ENCODE measurements at places on chromosomes 11 and 22.
A peak's percentile ranks its signal among the peaks of the same experiment; 100 is the strongest.

- no peaks in the 10 kb centered on the region for H3K4me1 ChIP-seq
- H3K36me3 ChIP-seq, result no peaks in the 10 kb centered on the region
- H3K4me3 ChIP-seq, result no peak overlapping the region
- no peaks in the 10 kb centered on the region for H3K27me3 ChIP-seq
- no peak overlapping the region for H3K27ac ChIP-seq
These were observed 44.4 kb upstream of the KCNQ1OT1 start for GRCh38 chr11:2744166-2744565.

GRCh38 chr11:8870411-8871170 lies 40.4 kb upstream of the AKIP1 start:
- DNase-seq, result no peak
- no peaks in the 10 kb centered on the region for H3K36me3 ChIP-seq
- peak overlapping the region; percentile 48 for H3K27ac ChIP-seq
- H3K4me1 ChIP-seq, result peaks cover 3% of the 10 kb centered on the region
- no peaks in the 10 kb centered on the region for H3K27me3 ChIP-seq
- H3K4me3 ChIP-seq, result peak overlapping the region; percentile 76

DNA sequence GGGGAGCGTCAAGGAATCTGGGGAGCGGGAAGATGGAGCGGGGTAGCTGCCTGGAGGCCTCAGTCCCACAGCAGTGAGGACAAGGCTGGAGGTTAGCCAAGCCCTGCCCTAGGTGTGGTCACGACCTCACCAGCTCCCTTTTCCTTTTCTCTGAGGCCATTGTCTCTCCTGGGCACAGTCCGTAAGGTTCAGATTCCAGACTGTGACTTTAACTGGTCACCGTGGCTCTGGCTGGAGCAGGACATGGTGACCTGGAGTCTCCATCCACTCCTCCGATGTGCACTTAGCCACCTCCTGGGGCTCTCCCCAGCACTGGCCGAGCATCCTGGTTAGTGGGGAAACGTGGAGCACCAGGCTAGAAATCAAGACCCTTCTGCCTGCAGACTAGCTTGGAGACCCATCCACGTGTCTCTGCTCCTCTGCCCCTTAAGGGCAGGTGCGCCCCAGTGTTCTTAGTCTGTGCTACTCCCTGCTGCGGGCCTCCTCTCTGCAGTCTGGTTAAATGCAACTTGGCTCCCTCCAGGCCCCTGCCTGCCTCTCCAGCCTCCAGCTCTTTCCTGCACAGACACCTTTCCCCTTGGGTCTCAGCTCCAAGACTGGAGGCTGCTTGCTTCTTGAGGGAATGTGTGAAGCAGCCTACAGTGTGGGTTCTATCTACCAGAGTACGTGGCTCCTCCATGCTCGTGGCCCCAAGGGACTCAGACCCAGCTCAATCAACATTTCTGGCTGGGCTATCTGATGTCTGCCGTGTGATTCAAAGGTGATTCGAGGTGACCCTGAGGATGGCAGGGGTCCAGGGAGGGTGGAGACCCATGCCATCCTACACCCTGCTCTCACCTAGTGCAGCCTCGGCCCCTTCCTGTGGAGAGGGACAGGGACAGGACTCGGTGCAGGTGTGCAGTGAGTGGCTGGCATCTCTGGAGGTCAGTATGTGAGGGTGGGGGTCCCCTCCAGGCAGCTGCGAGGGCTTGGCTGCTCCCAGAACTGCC lies 5.2 kb downstream of the SLC25A1 start:
- H3K4me3 ChIP-seq, result no peak overlapping the region
- H3K36me3 ChIP-seq, result no peaks in the 10 kb centered on the region
- peaks cover 11% of the 10 kb centered on the region for H3K27me3 ChIP-seq

- no peak overlapping the region for H3K27ac ChIP-seq
- no peaks in the 10 kb centered on the region for H3K36me3 ChIP-seq
- H3K4me1 ChIP-seq, result no peaks in the 10 kb centered on the region
- DNase-seq, result no peak
- H3K27me3 ChIP-seq, result no peaks in the 10 kb centered on the region
- H3K4me3 ChIP-seq, result no peak overlapping the region
These were observed 144.9 kb downstream of the HIPK3 start for GRCh38 chr11:33402066-33402465.

DNA sequence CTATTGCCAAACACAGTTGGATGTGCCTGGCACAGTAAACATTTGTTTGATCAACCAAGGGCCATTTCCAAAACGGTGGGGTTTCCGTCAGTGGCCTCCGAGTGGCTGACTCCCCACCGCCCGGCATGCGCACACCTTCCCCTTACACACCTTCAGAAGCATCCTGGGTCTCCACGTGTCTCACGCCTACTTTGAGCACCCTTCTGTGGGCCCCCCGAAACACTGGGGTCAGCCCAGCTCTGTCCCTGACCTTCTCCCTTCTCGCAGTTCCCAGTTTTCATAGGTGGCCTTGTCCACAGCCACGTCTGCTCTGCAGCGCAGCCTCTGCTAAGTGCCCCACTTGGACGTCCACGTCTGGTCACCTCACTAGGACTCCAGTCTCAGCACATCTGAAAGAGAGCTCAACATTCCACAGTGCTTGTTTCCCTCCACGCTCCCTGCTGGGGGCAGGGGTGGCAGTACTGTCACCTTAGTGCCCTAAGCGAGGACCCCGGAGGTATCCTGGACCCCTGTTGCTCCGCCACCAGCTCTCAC lies 13.2 kb upstream of the SHANK2 start:
- no peak for DNase-seq
- H3K27ac ChIP-seq, result no peak overlapping the region
- no peaks in the 10 kb centered on the region for H3K36me3 ChIP-seq
- no peaks in the 10 kb centered on the region for H3K27me3 ChIP-seq

DNA sequence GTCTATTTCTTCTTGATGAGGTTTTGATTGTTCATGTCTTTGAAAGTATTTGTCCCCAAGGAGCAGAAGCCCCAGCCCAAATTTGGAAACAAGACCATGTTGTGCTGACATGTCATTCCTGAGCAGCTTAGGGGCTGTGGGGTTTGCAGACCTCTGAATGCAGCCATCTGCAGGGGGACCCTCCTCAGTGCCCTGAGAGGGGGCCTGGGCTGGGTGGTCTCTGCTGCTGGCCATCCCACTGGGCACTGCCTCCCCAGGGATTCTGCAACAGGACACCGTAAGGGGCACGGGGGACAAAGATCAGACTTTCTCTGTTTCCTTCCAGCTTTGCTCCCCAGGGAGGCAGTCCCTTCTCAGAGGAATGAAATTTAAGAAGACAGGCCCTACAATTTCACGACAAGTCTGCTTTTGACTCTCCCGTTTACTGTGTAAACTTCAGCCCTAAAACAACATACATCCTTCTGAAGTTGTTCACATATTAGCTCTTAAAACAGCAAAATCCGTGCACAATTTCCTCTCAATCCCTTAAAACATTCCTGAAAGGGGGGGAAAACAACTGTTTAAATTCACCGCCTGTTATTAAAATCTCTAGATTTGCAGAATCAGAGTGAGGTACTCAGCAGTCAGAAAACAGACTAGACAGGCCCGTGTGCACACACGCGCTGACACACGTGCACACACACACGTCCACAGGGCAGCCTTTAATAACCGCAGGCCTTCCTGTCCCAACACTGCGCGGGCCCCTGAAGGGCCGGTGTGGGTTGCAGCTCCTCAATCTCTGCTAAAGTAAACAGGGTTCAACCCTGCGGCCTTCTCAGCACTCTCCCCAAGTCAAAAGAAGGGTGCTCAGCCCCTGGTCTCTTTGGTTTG lies 109.8 kb downstream of the KCNQ1 start:
- no peaks in the 10 kb centered on the region for H3K36me3 ChIP-seq
- H3K4me3 ChIP-seq, result no peak overlapping the region
- no peak overlapping the region for H3K27ac ChIP-seq
- no peaks in the 10 kb centered on the region for H3K27me3 ChIP-seq
- DNase-seq, result no peak

- no peaks in the 10 kb centered on the region for H3K27me3 ChIP-seq
- H3K4me3 ChIP-seq, result no peak overlapping the region
- peaks cover 17% of the 10 kb centered on the region for H3K4me1 ChIP-seq
- H3K27ac ChIP-seq, result no peak overlapping the region
These were observed 23.8 kb upstream of the TOLLIP start for GRCh38 chr11:1333091-1333772.

DNA sequence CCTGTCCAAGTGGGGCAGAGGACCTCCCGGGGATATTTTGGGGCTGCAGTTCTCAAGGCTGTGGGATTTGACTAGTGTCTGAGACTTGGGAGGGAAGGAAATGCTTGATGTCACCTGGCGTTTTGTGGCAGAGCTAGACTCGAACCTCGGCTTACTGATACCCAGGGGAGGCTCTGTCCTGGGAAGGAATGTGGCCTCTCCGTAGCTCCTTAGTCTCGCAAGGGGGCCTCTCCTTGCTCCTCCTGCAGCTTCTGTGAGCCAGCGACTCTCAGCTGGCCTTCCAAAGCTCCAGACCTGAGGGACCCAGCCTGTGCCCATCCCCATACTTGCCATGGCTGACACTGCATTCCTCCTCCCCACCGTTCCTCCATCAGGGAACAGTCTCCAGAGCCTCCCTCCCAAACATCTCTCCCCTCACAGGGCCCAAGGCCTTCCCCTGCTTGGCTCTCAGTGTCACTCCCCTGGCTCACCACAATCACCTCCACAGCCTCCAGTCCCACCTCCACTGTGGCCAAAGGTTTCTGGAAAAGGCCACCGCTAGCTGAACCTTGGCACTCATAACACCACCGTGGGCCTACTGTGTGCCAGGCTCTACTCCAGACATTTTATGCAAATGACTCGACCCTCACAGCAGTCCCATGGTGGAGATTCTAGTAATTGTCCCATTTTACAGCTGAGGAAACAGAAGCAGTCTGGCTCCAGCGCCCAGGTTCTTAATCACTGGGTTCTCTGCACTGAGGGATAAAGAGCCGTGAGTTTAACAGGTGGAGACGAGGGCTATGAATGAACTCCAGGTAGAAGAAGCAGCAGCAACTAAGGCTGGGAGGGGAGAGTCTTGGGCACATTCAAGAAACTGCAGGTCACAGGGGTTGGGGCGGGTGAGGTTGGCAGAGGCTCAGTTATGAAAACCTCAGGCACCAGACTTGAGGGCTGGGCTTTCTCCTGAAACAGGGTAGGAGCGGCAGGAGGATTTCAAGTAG lies 12.1 kb downstream of the P2RY2 start:
- DNase-seq, result no peak
- no peaks in the 10 kb centered on the region for H3K27me3 ChIP-seq
- no peak overlapping the region for H3K27ac ChIP-seq
- H3K4me3 ChIP-seq, result no peak overlapping the region

GRCh38 chr22:46958658-46959057 lies 196.2 kb downstream of the TBC1D22A start:
- H3K27ac ChIP-seq, result no peak overlapping the region
- no peaks in the 10 kb centered on the region for H3K27me3 ChIP-seq
- no peaks in the 10 kb centered on the region for H3K36me3 ChIP-seq
- H3K4me1 ChIP-seq, result no peaks in the 10 kb centered on the region
- H3K4me3 ChIP-seq, result no peak overlapping the region

- no peaks in the 10 kb centered on the region for H3K27me3 ChIP-seq
- H3K4me3 ChIP-seq, result no peak overlapping the region
- no peak overlapping the region for H3K27ac ChIP-seq
- H3K4me1 ChIP-seq, result no peaks in the 10 kb centered on the region
- no peaks in the 10 kb centered on the region for H3K36me3 ChIP-seq
These were observed 8.4 kb upstream of the CTR9 start for GRCh38 chr11:10742460-10743208.

DNA sequence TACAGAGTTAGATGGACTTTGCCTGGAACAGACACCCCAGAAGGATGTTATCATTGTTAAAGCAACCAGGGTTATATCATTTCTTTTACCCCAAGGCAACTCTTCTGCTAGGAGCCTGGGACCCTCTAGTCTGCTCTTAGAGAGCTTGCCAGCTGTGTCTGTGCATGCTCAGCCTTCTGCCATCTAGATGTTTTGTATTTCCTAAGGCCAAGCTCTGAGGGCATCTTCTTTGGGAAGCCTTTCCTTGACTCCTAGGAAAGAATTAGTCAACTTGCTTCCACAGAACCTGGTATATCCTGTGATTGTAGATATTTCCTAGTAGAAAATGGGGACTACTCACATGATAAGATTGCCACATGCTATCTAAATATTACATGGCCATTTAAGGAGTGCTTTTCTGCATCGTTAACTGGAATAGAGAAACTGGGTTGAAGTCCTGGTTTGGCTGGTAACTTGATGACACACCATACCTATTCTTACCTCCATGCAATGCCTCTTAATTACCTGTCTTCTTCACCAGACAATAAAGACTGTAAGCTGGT lies 87.6 kb downstream of the STIM1 start:
- no peak for DNase-seq
- H3K27me3 ChIP-seq, result no peaks in the 10 kb centered on the region
- H3K4me1 ChIP-seq, result peaks cover 87% of the 10 kb centered on the region
- H3K36me3 ChIP-seq, result no peaks in the 10 kb centered on the region

GRCh38 chr11:26150031-26150430 lies 181.9 kb upstream of the ANO3 start:
- no peak overlapping the region for H3K27ac ChIP-seq
- no peaks in the 10 kb centered on the region for H3K27me3 ChIP-seq

DNA sequence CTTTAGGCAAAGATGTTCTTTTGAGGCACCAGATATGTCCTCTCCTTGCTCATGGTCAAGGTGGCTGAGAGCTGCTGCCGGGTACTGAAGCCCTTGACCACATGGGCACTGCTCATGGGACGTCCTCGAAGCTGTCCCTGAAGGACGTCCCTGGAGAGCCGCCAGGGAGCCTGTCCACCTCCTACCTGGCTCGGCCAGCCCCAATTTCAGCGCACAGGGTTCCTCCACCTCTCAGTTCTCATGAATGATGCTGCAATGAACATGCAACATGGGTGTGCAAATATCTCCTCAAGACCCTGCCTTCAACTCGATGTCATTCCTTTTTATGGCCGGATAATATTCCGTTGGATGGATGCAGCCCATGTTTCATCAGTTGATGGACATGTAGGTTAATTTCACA lies 24.4 kb upstream of the TOLLIP start:
- DNase-seq, result no peak
- no peak overlapping the region for H3K27ac ChIP-seq
- no peaks in the 10 kb centered on the region for H3K27me3 ChIP-seq
- H3K4me1 ChIP-seq, result peaks cover 8% of the 10 kb centered on the region
- H3K36me3 ChIP-seq, result no peaks in the 10 kb centered on the region

DNA sequence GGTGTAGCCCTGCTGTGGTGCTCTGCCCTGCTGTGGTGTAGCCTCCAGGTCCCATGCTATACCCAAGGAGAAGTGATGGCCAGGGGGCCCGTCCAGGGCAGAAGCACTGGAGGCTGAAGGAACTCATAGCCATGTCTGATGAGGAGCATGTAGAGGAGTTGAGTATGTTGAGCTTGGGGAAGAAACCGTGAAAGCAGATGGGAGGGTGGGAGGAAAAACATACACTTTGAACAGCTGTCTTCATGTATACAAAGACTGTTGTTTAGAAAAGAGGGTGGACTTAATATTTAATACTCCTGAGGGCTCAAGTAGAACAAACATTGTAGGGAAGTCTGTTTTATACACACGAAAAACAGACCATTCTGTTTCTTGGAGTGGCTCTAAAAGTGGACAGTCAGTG lies 26.6 kb upstream of the TTC12 start:
- H3K4me1 ChIP-seq, result no peaks in the 10 kb centered on the region
- no peaks in the 10 kb centered on the region for H3K27me3 ChIP-seq
- no peak for DNase-seq
- no peak overlapping the region for H3K27ac ChIP-seq
- no peaks in the 10 kb centered on the region for H3K36me3 ChIP-seq
- no peak overlapping the region for H3K4me3 ChIP-seq

Data from thoracic aorta (tissue), 2 donors.